ENCODE measurements at places on chromosomes 2 and 18.

DNA sequence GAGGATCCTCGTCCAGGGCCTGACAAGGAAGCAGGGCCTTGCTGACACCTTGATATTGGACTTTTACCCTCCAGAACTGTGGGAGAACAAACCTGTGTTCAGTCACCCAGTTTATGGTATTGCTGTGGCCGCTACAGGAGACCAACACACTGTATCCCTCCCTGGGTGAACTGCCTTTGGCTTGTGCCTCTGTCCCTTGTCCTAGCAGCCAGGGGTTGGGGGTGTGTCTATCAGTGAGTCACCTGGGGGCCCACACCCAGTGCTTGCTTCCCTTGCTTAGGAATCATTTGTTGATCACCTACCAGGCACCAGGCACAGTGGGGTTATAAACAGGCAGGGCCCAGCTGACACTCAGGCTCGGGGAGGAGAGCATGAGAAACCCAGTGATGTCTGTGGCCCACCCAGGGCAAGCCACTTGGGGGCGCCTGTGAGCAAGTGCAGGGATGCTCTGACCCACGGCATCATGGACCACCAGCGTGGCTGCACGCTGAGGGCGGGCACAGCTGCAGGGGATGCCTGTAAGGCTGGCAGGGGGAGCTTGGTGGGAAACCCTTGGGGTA, 17.1 kb downstream of the TMEM185B start:
- peak; percentile 62 for DNase-seq

GRCh38 chr2:168889635-168890005, 610 bp downstream of the SPC25 start:
- DNase-seq, result no peak

DNA sequence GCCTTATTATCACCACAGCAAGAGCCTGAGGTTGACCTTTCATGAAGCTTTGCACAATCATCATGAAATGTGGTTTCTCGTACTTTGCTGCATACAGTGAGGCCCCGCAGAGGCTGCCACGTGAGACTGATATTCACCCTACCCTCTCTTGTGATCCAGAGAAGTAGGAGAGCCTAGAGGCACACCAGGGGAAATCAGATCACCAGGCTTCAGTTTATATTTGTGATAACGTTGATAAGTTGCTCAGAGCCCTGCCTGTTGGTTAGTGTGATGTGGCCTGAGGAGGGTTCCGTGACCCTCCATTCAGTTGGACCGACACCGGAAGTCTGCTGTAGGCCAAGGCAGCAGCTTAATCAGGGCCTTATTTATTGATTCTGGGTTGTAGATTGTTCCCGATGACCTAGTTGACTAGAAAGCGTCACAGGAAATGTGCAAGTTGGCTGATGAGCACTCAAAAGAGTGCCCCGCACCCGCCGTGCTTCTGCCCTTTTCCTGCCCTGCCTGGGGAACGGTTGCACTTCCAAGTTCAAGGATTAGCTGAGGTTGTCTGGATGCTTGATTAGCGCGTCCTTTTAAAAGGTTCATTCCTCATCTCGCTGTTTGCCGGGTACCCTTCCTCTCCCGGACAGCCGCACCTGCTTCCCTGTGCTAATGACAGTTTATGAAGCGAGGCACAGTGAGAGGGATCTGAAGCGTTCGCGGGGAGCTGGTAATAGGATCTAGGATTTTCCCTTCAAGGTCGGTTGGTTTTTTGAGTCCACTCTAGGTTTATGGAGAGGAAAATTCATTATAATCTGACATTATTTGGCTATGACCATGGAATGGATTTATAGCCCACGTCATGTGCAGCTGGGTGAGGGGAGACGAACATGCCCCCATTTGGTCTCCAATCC, 146.4 kb downstream of the SH3RF3 start:
- DNase-seq, result no peak

DNA sequence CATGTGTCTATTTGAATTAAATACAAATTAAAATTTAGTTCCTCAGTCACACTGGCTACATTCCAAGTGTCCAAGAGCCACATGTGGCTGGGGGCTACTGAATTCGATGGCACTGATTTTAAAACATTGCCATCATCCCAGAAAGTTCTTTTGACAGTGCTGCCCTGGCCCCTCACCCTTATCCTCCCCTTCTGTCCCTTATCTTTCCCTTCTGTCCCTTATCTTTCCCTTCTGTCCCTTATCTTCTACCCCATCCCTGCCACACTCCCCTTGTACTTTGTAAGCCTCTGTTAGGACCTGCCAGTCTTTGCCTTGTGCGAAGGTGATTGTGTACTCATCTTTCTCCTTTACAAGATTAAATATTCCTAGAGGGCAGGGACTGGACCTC, 85.2 kb downstream of the DNMT3A start:
- no peak for DNase-seq

GRCh38 chr18:525036-525797, 24.7 kb upstream of the COLEC12 start:
- no peak for DNase-seq

- no peak for DNase-seq
Measured at GRCh38 chr2:191125646-191126045, 25.1 kb downstream of the STAT4 start.

DNA sequence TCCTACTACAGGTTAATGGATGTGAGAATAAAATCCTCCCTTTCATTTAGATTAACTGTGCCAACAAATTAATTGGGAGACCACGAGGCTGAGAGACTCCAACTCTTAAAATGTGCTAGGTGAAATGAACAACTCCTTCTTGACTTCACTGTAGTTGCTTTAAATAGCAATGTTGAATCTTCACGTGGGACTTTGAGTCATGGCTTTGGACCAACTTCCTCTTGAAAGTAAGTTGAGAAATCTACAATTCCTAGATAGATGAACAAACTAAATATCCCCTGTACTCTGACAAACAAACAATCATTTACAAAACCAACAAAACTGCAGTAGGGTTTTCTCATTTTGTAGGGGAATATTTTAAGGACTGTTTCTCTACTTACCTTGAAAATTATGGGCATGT, 291.9 kb upstream of the SPRED2 start:
- DNase-seq, result no peak

- DNase-seq, result no peak
Measured at GRCh38 chr2:188720811-188721605, 253.2 kb upstream of the COL3A1 start.

DNA sequence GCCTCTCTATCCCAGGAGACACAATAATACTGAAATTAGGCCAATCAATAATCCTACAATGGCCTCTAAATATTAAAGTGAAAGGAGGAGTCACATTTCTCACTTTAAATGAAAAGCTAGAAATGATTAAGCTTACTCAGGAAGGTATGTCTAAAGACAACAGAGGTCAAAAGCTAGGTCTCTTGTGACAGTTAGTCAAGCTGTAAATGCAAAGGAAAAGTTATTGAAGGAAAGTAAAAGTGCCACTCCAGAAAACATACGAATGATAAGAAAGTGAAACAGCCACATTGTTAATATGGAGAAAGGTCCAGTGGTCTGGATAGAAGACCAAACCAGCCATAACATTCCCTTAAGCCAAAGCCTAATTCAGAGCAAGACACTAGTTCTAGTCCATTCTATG, 9.5 kb downstream of the SESTD1 start:
- no peak for DNase-seq

GRCh38 chr2:64090264-64090663, 54.0 kb downstream of the PELI1 start:
- DNase-seq, result no peak

DNA sequence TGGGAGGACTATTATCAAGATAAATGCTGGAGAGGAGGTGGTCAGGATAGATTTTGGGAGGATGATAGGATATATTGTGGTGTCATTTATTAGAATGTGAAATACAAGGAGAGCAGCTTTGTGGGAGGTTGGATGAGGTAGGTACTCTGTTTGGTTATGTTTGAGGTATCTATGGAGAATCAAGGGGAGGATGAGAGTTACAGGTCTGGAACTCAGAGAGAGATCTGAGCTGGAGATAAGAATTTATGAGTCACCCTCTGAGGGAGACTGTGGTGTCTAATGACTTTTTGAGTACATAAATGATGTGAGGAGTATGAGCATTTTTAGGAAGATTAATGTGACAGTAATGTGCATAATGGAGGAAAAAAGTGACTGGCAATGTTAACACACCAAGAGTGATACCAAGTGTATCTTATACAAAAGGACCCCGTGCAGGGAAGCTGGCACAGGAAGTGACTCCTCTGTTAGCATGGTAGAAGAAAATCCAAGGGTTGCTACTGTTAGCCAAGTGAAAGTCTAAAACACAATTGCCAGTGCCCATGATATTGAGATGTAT, 48.2 kb downstream of the CRIM1 start:
- peak; percentile 55 for DNase-seq

DNA sequence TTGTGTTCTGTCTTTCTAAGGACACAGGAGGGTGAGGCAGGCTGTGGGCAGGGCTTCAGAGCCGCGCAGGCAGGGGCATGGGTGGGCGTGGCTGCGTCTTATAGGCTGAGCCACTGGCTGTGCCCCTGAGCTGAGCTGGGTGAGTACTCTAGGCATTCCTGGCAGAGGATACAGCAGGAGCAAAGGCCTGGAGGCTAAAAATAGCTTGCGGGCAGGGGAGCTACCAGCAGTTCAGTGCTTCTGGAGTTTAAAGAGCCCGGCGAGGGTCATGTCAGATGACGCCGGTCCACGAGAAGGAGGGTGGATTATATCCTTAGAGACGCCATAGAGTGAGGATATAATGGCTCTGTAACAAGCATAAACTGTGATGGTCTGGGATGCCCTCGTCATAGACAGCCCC, 31.5 kb upstream of the PDIA6 start:
- no peak for DNase-seq

DNA sequence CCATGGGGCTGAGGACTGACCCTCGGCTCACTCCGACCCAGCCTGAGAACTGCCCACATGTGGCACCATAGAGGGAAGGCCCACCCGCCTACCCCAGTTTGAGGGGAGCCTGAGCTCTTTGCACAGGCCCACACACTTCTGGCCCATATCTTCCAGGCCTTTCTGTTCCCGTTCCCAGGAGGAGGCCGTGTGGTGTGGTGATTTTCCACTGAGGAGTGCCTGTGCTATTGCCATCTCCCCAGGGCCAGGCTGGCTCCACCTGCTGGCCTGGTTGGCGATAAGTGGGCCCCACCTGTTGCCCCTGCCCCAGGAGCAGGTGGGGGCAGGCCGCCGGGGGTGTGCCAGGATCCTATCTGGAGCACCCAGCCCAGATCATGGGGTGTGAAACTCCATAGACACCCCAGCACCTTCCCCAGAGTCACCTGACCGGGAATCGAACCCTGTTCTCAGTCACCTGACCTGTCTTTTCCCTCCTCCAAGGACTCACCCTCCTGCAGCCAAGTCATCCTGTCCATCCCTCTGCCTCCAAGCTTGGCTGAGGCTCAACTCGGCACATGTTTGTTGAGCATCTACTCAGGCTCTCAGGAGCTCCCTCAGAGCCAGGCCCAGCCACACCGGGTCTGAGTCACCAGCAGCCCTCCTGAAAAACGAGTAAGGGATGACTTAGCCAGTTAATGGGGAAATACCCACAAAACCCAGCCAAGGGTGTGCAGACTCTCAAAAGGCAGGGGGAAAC, 120.1 kb downstream of the CYP26B1 start:
- DNase-seq, result no peak

DNA sequence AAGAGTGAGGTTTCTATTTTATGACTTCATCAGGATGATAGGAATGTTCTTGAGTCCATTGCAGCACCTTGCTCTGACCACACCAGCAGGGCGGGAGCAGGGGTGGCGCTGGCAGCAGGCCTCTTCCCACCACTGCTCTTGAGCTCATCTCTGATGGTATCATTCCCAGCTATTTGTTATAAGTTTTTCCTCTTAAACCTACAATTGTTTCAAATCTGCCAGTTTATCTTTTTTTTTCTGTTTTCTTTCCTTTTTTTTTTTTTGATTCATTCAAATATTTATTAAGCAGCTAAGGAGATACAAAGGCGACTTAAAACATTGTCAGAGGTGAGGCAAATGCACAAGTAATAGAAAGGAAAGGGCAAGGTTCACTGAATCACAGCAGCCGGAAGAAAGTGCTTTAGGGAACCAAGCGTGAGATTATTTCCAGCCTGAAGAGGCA, 28.7 kb downstream of the NIFK start:
- no peak for DNase-seq

GRCh38 chr2:197869501-197870111, 65.2 kb downstream of the PLCL1 start:
- DNase-seq, result peak; percentile 24

DNA sequence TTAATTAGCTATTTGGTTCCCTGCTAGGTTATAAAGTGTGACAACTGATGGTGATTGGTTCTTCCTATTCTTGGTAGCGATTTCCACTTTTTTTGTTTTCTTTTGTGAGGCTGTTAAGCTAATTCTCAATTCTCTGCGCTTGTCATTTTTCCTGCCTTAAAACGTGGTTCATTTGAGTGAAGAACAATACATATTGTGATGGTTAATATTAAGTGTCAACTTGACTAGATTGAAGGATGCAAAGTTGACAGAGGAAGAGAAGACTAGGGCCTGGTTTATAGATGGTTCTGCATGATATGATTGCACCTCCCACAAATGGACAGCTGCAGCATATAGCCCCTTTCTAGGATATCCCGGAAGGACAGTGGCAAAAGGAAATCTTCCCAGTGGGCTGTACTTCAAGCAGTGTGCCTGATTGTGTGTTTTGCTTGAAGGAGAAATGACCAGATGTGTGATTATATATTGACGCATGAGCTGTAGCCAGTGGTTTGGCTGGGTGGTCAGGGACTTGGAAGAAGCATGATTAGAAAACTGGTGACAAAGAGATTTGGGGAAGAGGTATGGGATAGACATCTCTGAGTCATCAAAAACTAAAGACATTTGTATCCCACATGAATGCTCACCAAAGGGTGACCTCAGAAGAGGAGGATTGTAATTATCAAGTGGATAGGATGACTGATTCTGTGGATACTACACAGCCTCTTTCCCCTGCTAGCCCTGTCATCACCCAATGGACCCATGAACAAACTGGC, 39.4 kb upstream of the ZNF804A start:
- no peak for DNase-seq

DNA sequence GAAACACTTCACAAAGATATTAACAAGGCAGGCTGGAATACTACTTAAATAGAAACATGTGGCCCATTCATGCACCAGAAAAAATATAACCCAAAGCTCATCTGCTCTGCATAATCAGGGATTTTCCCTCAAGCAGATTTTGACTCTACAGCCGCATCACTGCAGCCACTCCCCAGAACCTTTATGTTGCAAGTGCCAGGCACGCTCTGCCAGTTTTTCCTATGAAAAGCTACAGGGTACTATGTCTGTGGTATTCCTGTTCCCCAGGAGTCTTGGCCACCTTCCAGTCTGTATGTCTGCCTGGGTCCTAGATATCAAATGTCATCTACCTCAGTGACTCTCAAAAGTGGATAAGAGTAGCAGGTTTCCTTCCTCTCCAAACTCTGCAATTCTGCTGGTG, 3.8 kb downstream of the COA5 start:
- no peak for DNase-seq

DNA sequence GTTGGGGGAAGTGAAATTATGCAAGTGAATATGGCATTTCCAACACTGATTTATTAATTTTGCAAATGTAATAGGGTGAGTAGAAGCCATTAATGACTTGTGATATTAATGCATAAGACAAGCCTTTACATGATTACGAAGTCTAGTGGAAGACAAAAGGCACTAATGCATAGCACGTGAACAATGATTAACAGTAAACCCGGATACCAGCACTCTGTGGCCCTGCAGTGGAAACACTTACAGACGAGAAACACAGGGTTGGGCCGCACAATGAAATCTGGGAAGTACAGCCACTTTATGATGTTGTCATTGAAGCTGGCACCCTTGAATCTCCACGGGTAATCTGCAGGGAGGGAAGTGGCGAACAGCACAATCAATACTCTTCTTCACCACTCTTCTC, 233.4 kb downstream of the NAPG start:
- DNase-seq, result no peak

Data from activated CD4-positive, alpha-beta T cell treated with anti-CD3 and anti-CD28 coated beads, Interleukin-2, Interleukin-6, amounts not matched to agents 100 ng/mL and 50 ng/mL, durations not matched to agents 16 hours and 8 hours (primary cell).